A549 treated with AZD2906 at 1 μM for 4 hours (cell line): ENCODE measurements at places on chromosomes 1 and 21. TPM values are rescaled to one million over a fixed set of nuclear protein-coding genes. Genes with fewer than 3 reads are reported as not detected.

SLC37A1 gene
- 3.1 to 3.6 TPM (median 3.2 TPM) in 5 replicates for total RNA-seq

F13B gene
- 0.05 to 0.08 TPM (median 0.07 TPM) in 3 of 5 replicates, not detected in the others for total RNA-seq

OPRD1 gene
- 0.01 to 0.07 TPM (median 0.02 TPM) in 5 replicates for total RNA-seq

HTR6 gene
- 0.12 to 0.22 TPM (median 0.13 TPM) in 5 replicates for total RNA-seq

CYP4A22 gene
- not detected in 5 replicates for total RNA-seq

SLAMF6 gene
- not detected in 5 replicates for total RNA-seq

S100A1 gene
- total RNA-seq, result 0.22 to 1.2 TPM (median 0.87 TPM) in 5 replicates

SPRR5 gene
- total RNA-seq, result not detected in 5 replicates

SPTA1 gene
- total RNA-seq, result not detected in 5 replicates
